Activated T-cell treated with anti-CD3 and anti-CD28 coated beads, Interleukin-2, amount 50 U/mL, for 48 hours (primary cell): ENCODE measurements at places on chromosomes 3 and 15.

DNA sequence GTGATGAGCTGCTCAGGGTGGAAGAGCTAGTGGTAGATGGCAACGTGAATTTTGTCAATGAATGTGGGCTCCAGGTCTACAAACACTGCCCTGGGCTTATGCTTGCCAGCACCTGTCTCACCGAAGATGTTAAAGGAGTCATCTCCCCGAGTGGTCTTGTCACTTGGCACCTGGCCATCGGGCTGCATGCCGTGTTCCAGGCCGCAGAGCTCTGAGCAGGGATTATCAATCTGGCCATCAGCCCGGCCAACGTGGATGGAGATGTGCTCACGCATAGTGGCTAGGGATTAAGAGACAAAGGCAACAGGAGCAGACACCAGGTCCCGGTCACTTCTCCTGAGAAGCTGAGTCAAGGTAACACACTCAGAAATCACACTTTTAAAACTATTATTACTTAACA is 54.8 kb upstream of the ACTC1 start:
- no peak for DNase-seq

DNA sequence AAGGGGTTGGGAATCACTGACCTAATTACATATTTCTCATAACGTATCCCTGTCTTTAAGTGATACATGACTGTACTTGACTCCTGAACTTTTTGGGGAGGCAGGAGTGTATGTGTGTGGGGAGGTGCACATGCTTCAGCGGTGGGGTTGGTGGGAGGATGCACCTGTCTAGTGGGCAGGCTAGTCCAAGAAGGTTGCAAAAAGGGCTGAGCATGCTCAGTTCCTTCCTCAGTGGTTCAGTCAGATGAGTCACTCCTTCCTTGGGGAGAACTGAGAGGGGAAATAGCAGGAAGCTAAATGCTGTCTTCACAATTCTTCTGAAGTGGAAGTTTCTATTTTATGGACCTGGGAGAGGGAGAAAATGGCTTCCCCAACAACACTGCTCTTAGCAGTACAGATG is 24.6 kb upstream of the AP4E1 start:
- DNase-seq: no peak

DNA sequence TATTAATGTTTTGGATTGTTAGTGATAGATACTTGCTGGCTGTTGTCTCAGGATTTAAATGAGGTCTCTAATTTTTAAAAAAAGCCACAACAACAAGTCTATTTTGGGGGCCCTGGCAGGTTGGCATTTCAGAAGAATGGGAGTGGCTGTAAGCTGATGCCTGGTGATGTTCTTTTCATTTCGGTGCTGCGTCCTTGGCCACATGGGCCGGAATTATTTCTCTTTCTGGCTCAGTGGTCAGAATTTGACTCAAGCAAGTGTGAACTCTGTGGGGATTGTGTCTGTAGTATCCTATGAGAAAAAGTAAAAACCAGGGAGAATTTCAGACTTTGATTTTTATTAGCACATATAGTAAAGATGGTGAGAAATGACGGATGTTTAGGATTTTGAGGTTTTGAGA is 203.0 kb downstream of the AKAP13 start:
- peak; percentile 34 for DNase-seq

GRCh38 chr15:82539691-82540054 is 584 bp downstream of the RPS17 start:
- no peak for DNase-seq

DNA sequence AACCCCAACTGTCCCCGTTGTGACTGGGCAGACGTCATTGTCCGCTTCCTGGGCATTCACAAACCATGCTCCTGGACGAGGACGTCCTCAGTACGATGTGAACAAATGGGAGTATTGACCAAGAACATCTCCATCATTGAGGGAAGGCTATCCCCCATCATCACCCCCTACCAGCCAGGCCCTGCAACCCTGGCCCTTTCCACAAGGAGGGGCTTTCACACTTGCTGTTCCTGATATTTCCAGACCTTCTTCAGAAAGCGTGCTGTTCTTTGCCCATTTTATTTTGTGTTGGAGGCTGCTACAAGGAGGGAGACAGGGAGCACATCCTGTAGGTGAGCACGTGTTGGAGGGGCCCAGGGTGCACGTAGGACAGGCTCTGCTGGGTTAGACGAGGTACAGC is 277.0 kb upstream of the LRRC3B start:
- DNase-seq: no peak

GRCh38 chr3:71001303-71001830 is 582.2 kb downstream of the FOXP1 start:
- DNase-seq: no peak

DNA sequence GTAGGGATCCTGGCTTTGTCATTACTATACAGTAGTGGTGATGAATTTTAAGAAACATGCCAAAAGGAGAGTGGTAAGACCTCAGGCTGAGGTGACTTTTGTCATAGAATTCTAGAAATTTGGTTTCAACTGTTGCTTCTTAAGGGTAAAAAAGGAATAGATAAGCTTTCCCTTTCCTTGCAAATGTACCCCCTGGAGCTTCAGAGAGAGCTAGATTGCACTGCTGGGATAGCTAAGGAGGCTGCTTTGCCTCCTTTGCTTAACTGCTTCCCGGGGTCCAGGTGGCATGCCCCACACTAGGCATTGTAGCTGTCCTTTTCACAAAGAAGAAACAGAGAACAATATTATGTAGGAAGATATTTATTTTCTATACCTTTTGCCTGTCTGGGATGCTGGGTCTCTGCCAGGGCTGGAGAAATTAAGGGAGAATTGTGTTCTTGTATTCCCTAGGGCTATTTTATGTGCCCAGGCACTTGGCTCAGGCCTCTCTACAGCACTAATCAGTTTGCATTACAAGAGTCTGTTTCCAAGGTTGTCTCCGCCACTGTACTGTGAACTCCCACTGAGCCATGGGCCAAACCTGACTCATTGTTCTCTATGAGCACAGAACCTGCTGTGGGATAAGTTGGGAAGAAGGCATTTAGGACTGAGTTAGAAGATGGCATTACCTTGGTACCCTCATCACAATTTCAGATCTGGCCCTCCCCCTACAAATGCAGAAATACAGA is 460.0 kb downstream of the PDCD6IP start:
- DNase-seq: no peak

- DNase-seq: no peak
Observed at GRCh38 chr15:80660119-80660518, 35.0 kb upstream of the ABHD17C start.

GRCh38 chr3:113040231-113040630 is 49.4 kb downstream of the GTPBP8 start:
- DNase-seq: no peak

DNA sequence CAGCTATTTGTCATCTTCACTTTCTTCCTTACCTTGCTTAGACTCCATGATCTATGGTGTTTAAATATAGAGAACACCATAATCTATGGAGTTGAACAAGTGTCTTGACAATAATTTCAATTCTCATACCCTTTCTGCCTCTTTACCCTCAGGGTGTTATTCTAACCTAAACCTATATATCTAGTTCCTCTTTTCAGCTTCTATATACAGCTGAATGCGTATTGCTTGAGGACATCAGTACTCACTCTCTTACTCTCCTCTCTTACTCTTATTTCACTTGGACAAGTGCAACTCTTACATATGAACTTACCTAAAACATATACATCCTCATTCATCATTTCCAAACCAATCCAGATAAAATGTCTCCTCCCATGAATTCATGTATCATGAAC is 187.1 kb downstream of the RAP2B start:
- DNase-seq: no peak

- DNase-seq: no peak
Observed at GRCh38 chr3:29083676-29084075, 197.2 kb upstream of the RBMS3 start.

DNA sequence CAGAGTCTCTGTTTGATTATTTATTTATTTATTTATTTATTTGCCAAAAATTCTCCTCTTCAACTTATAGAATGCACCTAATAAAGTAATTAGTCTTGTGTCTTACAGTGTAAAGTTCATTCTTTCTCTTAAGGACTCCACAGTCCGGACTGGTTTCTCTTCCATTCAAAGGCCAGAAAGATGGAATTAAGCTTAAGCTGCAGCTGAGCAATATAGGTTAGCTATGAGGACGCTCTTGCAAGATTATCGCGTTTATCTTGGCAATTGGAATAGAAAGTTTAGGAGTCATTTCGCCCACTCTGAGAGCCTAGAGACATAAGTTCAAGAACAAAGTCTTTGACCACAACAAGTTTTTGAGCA is 15.0 kb downstream of the TAGLN3 start:
- no peak for DNase-seq

GRCh38 chr3:53583161-53583690 is 88.8 kb downstream of the CACNA1D start:
- no peak for DNase-seq

DNA sequence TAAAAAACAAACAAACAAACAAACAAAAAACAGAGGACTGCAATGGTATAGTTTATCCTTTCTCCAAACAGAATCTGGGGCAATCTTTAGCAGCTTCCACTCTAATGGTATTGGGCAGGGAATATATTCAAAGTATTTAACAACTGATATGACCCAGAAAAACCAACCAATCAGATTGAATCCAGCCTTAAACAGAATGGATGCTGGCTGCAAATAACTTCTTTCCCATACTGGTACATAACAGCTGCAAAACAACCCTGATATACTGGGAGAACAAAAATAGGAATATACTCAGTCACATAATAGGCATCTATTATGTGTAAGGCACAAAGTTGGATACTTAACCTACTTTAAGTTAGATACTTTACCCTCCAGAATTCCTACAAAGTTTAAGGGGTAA is 49.1 kb downstream of the UBR1 start:
- DNase-seq: no peak

DNA sequence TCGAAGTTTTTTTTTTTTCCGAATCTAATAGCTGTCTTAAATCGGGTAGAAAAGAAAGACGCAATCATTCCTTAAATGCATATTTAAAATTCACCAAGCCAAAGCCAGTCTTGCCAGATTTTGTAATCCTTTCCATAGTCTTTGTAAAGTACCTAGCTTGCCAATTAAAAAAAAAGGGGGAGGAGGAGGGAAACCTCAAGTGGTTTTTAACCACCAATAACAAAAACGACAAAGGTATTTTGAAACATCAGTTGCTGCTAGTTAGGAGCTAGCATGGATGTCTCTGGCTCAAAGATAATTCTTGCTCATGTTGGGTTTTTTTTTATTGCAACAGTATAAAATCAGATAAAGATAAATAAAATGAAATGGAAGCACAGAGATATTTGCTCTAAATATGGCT is 187.9 kb downstream of the MECOM start:
- no peak for DNase-seq

DNA sequence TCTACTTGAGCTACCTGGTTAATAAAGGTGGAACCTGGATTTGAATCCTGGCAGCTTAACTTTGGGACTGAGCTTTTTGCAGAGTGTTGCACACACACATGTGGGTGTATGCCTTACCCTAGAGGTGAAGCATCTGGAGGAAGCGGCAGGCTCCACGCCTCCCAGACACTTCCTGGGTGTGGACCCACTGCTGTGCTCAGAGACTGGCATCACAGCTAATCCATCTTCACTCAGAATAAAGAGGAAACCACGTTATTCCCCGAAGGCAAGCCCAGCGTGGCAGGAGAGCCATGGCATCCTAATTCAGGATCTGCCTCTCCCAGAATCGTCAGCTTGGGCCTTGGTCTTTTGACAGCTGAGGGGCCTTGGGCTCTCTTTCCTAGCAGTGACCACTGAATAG is 25.5 kb downstream of the CCDC13 start:
- DNase-seq: no peak

GRCh38 chr3:53939086-53939582 is 47.5 kb upstream of the SELENOK start:
- DNase-seq: no peak

GRCh38 chr3:71309342-71309741 is 274.2 kb downstream of the FOXP1 start:
- DNase-seq: peak; percentile 69

GRCh38 chr15:90040618-90041017 is 39.5 kb downstream of the ZNF710 start:
- no peak for DNase-seq

DNA sequence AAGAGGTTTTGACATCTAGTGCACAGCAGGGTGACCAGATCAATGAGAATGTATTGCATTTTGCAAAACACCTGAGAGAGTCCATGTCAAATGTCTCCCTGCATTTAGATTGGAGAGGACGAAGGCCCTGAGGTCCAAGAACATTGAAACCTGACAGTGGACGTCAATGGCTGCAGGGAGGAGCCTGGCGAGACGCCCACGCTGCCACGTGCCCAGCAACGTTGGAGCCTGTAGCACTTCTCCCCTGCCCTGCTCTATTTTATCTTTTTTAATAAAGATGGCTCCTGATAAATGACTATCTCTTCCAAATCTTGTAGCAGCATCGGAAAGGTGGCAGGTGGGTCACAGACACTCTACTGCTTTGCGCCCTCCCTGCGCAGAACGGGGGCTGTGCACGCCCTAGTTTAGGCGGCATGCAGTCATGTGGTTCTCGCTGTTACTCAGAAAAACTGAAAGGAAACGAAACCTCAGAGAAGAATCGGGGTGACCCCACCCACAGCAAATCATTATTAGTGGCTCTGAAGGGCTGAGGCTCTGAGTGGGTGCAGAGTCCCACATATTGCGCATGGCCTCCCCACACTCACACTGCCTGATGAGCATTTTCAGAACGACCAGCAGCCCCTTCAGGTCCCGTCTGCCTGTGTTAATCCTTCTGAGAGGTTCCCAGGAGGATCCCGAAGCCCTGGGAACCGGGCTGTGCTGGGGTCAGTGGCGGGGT is 62.5 kb upstream of the TAMM41 start:
- DNase-seq: no peak

DNA sequence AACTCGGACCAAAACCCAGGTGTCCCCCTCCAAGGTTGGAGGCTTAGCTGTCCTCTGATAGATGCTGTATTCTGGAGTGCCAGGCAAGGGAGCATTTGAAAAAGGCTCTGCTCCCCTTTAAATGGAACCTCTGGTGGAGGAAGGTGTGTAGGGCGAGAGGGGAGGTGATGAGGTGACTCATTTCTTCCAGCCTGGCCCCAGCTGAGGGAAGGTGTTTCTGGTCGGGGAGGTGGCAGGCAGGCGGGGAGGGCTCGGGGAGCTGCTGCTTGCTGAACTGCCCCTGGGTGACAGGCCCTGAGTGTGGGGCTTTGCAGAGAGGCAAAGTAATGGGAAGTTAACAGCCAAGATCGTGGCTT is 18.8 kb downstream of the PSTPIP1 start:
- DNase-seq: peak; percentile 88

- DNase-seq: peak; percentile 69
Observed at GRCh38 chr15:100602823-100603393, 519 bp downstream of the ASB7 start.

GRCh38 chr3:194003114-194004057 is 132.6 kb upstream of the HES1 start:
- DNase-seq: peak; percentile 60

DNA sequence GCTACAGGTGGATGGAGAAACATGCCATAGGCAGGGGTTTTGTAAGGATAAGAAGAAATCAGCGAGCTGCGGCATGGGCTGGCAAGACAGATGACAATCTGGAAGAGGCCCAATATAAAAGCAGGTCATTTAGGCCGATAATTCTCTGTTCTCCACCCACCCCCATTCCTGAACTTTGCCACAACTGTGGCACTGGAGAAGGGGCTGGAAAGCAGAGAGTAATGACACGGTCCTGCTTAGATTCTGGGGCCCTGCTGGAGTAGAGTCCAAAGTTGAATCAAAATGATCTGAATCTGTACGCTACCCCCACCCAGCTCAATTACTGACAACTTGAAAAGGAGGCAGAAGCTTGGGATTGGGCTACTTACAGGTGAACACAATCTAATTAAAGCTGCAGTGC is 18.4 kb upstream of the BUB1B start:
- no peak for DNase-seq

GRCh38 chr15:39919748-39920509 is at the start of gene GPR176:
GPR176 (minus strand) TSS chr15:39920266; CDS start chr15:39920026, 240 bp downstream.
- peak; percentile 50 for DNase-seq

- no peak for DNase-seq
Observed at GRCh38 chr15:62624547-62625378, 417.8 kb upstream of the TPM1 start.
